CD8-positive, alpha-beta memory T cell (primary cell): ENCODE measurements at places on chromosomes 6 and 20. TPM values are rescaled to one million over a fixed set of nuclear protein-coding genes. Genes with fewer than 3 reads are reported as not detected.

Gene ZDHHC14
- total RNA-seq: 8.1 TPM

Gene NRN1
- total RNA-seq: 0.24 TPM

Gene SLC12A5
- total RNA-seq: not detected

Gene ATP9A
- 2.3 TPM for total RNA-seq

Gene PRDM1
- 90.7 TPM for total RNA-seq

Gene SUMO4
- 3.9 TPM for total RNA-seq
